ENCODE measurements at places on chromosomes 6 and 20.

DNA sequence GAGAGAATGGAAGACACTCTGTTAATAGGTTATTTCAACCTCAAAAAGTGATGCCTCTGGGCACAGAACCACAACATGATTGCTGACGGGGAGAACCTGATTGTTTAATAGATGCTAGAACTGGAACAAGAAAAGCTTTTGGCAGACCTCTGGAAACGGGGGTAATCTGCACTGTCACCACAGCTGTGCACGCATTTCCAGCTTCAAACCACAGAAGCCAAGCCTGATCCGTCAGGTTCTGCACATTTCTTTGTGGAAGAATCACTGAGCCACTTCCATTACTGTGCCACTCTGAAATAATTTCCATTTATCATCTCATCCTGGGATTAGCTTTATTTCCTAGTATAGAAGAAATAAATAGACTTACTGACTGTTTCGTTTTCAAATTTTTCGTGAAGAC is 309.3 kb downstream of the FARS2 start:
- no peak for DNase-seq

- DNase-seq, result no peak
Observed at GRCh38 chr6:126388104-126388598, 48.2 kb downstream of the CENPW start.

DNA sequence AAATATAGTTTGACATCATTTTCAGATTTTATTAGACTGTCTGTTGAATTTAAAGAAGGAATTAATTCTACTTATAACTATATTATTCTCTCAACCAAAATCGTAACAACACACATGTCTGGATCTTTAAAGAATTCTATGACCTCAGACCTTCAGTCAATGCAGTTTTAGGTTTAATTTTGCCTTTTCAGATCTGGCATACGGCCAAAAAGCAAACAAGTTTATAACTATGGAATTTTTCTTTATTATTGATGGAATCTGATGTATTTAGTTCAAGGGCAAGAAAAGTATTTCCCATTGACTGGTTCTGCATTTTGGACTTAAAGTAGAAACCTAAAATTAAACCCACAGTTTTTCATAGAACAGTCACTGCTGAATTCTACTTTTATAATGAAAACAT is 233.4 kb downstream of the EYA4 start:
- DNase-seq, result no peak

DNA sequence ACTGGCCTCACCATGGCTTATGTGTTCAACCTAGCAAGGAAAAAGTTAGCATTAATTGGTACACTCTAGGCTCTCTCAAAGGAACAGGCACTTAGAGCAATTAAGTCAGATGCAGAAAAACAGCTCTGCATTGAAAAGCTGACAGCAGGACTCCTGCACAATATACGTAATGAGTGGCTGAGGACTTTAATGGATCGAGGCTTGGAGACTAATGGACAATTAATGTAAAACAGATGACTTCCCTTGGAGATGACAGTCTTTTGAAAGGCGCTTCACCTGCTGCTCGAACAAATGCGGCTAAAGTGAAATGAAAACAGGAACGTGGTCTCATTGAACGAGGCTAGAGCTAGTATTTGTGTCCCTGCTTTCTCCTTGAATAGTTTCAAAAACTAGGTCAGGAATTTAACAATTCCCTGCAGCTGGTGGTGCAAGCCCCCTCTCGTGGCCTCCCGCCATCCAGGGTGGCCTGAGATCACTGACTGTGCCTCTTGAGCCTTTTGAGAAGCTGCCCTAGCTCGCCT is 137.1 kb downstream of the ELOVL4 start:
- DNase-seq, result no peak

DNA sequence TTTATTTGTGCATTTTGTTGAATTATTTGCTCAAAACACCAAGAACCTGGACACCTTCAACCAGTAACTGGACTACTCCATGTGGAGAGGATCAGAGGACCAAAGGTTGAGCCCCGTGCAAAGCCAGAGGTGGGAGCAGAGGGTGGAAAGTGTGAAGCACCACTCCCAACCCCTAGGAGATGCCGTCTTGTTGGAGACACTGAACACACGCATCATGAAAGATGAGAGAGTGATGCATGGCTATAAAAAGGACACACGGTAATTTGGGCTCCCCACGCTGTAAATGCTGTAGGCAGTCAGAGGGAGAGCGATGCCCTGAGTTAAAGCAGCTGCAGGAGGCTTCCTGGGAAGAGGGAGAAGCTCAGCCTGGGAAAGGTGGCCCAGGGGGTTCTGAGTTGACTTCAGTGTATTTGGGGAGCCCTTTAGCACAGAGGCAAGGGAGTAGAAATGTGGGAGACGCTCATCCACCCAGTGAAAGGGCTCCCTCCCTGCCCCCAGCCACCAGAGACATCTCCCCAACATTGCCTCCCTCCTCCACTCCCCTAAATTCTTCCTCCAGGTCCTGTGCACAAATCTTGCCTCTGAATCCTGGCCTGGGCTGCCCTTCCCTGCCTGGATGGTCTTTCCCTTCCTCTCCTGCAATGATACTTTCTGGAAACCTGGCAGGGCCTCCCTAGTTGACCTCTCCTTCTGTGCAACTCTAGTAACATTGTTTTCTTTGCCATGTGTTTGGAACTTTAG is 55.8 kb upstream of the IYD start:
- DNase-seq, result no peak

DNA sequence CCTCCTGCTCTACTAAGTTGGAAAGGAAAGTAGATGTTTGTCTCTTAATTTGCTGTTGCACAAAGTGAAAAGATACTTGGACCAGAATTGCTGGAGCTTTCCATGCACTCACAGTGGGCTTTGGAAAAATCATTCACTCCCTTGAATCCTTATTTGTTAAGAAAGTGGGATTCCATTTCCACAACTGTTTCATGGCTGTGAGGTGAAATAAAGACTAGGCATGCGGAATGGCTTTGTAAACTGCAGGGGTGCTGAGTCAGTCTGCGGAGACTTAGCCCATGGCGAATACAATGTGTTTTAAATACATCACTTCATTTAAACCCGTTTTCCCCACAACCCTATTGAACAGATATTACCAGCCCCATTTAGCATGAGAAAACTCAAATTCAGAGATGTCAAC is 36.8 kb upstream of the CLDN20 start:
- no peak for DNase-seq

GRCh38 chr6:163031931-163032330 is 304.2 kb downstream of the PACRG start:
- no peak for DNase-seq

- no peak for DNase-seq
Observed at GRCh38 chr20:52899041-52899608, 73.0 kb upstream of the TSHZ2 start.

GRCh38 chr20:49420292-49420691 is 62.2 kb downstream of the KCNB1 start:
- DNase-seq, result no peak

- no peak for DNase-seq
Observed at GRCh38 chr6:129567374-129567773, 142.6 kb downstream of the ARHGAP18 start.

DNA sequence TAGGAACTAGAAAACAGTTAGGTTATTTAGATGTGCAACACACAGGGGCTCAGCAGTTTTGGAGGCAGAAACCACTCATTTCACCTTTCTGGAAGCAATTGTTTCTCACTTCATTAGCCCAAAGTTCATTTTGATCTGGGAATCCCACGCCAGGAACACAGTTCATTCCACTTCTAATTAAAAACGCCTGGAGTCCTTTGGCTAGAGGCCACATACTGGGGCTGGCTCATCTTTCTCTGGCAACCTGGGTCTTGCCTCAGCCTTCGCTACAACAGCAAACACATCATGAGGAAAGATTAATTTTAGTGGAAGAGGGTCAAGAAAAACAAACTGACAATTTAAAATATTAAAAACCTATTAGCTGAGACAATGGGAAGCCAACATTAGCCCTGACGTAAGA is 69.7 kb downstream of the RFPL4B start:
- no peak for DNase-seq

DNA sequence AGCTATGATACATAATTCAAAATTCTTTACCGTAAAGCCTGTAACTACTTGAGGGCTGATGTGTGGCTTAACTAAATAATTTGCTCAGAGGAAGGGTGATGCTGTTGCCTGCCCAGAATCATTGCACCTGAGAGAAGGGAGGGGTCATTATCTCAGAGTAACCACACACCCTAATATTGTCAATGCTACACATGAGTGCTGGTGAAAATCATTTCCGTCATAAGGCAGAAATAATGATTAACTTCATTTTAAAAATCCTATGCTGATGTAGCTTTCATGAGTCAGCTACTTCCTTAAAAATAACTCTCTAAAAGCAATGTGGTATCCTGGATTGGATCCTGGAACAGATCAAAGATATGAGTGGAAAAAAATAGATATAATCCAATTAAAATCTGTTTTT is 146.4 kb upstream of the FAM83B start:
- DNase-seq, result no peak

GRCh38 chr6:125301435-125302391 is at the start of gene HDDC2:
Gene HDDC2 (minus strand): TSS chr6:125301967. CDS start chr6:125301932, 35 bp downstream.
- DNase-seq, result peak; percentile 40

GRCh38 chr6:158168040-158168289 is at the start of gene SERAC1:
Gene SERAC1 (minus strand): TSS chr6:158168262. CDS start chr6:158158363, 9,899 bp downstream.
- DNase-seq, result no peak

DNA sequence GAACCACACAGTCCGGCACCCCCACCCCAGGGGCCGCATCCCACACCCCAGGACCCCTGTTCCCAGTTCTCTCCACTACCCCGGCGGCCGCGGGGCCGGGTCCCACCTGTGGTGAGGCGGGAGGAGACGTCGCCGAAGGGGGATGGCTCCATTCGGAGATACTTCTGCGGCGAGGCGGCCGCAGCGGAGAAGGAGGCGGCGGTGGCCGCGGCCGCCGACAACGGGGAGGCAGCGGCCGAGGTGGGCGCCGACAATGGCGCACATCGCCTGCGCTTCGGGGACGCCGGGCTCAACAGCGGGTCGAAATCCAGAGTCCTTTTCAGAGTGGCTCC is 723 bp downstream of the AKIRIN2 start:
- DNase-seq, result peak; percentile 12

- no peak for DNase-seq
Observed at GRCh38 chr20:20491110-20491783, 123.3 kb downstream of the INSM1 start.

DNA sequence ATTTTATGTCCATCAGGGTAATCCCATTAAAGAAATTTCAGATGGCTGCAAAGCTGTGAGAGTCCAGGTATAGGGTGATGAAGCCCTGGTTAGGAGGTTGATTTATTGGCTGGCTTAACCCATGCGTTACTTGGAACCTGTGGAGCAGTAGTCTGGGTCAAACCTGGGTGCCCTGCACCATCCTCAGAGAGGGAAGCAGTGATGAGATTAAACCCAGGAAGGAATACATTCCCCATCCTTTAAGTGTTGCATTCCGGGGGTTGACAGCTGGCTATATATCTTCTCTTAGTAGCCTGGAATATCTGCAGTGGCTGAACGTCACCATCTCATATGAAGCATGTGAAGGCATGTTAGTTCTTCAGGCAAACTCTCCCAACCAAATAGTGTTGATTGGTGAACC is 44.9 kb upstream of the JAG1 start:
- DNase-seq, result no peak

DNA sequence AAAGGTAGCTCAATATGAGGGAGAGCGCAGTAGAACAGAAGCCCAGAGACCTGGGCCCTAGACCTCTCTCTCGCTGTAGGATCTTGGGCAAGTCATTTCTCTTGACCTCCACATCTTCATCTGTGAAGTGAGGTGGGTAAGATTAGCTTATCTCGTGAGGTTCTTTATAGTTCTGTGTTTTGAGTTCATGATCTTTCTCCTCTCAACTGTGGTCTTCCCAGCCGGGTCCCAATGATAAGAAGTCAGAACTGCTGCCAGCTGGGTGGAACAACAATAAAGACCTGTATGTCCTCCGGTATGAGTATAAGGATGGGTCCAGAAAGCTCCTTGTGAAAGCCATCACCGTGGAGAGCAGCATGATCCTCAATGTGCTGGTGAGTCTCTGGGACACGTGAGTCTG is 6.9 kb downstream of the PSMF1 start:
- DNase-seq, result no peak

- DNase-seq, result no peak
Observed at GRCh38 chr6:89087881-89088280, 7.3 kb downstream of the PNRC1 start.

- DNase-seq, result no peak
Observed at GRCh38 chr20:61588411-61589385, 336.6 kb downstream of the CDH4 start.

GRCh38 chr6:35469751-35470662 is 1.8 kb downstream of the RPL10A start:
- no peak for DNase-seq

GRCh38 chr6:6588064-6588923 is at the start of gene LY86:
Gene LY86 (plus strand): TSS chr6:6588720. CDS start chr6:6588735, 15 bp downstream.
- peak; percentile 82 for DNase-seq

GRCh38 chr20:51162015-51162414 is 139.1 kb upstream of the KCNG1 start:
- DNase-seq, result no peak

DNA sequence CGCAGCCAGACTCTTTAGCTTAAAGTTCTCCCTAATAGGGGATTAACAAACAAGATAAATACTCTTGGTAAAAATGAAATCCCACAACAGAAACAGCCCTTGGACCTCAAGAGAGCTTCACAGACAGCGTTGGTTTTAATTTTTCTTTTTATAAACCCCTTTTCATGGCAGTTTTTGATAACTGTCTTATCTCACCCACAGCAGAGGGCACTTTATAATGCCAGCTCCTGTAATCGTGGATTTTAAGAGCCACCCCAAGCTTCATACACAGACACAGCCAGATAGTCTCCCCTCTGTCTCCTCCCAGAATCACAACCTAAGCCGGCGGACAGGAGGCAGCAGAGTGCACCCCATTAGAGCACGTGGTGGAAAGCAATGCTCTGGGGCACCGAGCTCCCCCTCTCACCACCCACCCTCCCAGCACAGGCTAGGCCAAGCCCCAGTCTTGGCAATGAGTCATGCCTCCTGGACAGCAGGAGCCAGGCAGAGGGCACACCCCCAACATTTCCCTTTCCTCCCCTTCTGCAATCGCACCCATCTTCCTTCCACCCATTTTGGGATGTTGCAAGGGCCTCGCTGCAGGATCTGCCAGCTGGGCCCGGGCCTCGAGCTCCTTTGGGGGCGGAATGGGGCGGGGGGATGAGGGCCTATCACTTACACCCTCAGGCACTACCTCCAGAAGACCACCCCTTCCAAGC is 2.4 kb downstream of the JAG1 start:
- no peak for DNase-seq

GRCh38 chr6:30685157-30686008 is 1.1 kb downstream of the PPP1R18 start:
- no peak for DNase-seq

DNA sequence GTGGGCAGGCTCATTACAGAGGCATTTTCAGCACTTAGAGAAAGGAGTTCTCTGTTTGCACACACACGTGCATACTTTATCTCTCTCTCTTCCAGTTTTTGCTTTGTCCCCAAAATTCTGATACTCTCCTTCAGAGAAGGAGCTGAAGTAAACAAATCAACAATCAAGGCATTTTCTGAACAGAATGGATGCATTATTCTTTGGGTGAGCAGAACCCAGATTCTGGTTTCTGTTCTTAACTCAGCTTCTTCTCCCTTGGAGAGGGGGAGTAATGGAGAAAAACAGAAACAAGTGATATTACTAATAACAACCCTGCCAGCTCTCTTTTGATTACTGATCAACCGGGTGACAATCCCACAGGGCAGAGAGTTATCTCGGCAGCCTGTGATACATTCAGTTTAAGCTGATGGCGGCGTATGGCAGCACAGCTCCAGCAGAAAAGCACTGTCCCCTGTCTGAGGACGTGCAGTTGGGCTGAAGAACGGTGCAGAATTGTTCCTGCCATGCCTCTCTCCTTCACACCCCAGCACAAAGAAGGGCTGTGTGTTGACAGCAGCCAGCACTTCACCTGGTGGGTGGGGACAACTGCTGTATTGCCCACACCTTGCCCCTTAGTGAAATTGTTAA is 47.3 kb upstream of the SASH1 start:
- no peak for DNase-seq
